ENCODE measurements at places on chromosomes 1 and 21. TPM values are rescaled to one million over a fixed set of nuclear protein-coding genes. Genes with fewer than 3 reads are reported as not detected.

GRCh38 chr1:3307359-3307758, 147.1 kb upstream of the ARHGEF16 start:
- no peak for DNase-seq

GRCh38 chr1:8598060-8598724, 219.2 kb downstream of the RERE start:
- no peak for DNase-seq

DNA sequence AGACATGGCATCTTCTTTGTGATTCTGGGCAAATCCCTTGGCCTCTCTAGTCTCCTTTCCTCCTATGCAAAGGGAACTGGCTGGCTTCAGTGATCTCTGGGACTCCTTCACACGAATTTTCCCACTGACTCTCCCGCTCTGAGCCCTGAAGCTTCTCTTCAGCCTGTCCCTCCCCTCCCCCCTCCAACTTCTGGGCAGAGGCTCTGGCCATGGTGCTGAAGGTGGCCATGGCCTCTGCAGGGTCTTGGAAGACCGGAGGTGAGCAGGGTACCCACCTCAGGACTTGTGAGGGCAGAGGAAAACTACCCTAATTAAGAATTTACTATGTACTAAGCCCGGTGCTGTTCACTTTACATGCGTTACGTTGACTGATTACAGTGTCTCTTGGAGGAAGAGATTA, 29.4 kb upstream of the POU3F1 start:
- no peak for DNase-seq

DNA sequence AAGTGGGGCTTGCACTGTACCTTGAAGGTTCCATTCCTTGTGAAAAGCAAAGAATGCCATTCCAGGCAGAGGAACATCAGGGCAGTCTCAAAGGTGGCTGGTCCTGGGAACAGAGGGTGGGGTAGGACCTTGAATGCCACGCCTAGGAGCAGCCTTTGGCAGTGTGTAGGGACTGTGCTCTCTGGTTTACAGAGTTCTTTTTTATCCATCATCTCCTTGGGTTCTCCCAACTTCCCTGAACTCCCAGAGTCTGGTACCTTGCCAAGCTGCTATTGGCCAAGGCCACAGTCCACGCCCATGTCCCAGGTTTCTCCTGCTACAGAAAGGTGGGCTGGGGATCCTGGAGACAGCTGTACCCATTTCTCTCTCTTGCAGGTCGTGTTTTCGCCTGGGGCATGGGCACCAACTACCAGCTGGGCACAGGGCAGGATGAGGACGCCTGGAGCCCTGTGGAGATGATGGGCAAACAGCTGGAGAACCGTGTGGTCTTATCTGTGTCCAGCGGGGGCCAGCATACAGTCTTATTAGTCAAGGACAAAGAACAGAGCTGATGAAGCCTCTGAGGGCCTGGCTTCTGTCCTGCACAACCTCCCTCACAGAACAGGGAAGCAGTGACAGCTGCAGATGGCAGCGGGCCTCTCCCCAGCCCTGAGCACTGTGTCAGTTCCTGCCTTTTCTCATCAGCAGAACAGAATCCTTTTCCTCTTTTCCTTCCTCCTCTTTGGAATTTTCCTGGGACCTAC, 15.3 kb upstream of the TRNAU1AP start:
- DNase-seq: no peak

DNA sequence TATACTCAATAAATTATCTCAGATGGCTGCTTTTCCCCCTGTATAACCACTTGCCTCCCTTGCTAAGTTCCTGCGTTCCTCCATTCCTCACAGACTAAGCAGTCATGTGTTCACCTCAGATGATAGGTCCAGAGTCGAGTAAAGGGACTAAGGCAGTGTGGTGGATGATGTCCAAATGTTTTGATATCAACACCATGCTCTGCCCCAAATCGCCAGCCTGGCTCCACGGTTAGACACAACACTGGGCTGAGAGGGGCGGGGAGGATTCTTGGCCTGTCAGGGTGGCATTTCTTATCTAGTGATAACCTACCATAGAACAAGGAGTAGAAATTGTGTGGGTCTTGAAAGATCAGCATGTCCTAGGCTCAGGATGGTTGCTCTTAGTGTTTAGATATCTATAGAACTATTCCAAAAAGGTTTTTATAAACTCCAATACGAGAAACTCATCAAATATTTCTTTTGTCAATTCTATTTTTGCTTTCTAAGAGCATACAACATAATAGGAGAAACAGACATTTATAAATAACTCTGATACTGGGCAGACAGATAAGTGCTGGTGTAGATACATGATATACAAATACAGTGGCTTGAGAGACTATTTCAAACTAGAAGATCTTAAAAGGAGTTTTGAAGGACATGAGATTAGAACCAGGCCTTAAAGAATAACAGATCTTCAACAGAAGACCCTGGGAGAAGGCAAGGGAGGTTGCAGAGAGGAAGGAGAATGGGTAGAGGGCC, 21.5 kb downstream of the GJA5 start:
- DNase-seq: no peak

GRCh38 chr1:101161619-101162018, 75.2 kb upstream of the S1PR1 start:
- DNase-seq: no peak

DNA sequence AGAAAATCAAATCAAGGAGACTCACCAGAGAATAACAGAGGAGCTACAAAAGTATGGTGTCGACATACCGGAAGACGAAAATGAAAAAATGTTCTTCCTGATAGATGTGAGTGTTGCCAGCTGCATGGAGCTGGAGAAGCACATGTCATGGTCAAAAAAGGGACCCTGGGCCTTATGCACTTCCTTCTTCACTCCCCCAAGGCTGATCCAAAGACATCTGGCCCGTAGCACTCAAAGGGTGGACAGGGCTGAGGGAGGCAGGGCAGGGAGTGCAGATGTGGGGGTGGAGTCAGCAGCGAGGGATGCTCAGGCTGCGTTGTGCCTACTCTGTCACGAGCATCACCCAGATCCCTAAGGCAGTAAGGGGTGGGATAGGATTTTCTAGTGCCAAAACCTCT, 19.4 kb downstream of the MX1 start:
- no peak for DNase-seq

DNA sequence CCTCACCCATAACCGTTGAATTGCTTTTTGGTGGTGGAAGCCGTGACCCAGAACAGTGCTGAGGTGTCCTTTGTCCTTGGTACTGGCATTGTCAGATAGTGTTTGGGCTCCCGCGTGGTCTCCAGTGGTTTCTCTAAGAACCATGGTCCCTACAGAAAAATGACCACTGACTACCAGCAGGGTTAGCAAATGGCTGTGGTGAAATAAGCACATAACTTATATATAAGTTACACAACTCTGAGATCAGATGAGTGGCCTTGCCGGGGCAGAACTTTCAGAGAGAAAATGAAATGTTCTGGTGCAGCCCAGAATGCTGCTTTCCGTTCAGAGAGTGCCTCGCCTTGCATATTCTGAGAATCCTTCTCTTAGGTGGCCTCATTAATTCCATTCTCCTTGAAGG, 5.0 kb downstream of the SLC37A1 start:
- DNase-seq: no peak

- no peak for DNase-seq
These were observed 46.0 kb upstream of the OLIG2 start for GRCh38 chr21:32979598-32980268.

- DNase-seq: peak; percentile 5
These were observed 35.9 kb upstream of the CCSAP start for GRCh38 chr1:229378586-229379367.

DNA sequence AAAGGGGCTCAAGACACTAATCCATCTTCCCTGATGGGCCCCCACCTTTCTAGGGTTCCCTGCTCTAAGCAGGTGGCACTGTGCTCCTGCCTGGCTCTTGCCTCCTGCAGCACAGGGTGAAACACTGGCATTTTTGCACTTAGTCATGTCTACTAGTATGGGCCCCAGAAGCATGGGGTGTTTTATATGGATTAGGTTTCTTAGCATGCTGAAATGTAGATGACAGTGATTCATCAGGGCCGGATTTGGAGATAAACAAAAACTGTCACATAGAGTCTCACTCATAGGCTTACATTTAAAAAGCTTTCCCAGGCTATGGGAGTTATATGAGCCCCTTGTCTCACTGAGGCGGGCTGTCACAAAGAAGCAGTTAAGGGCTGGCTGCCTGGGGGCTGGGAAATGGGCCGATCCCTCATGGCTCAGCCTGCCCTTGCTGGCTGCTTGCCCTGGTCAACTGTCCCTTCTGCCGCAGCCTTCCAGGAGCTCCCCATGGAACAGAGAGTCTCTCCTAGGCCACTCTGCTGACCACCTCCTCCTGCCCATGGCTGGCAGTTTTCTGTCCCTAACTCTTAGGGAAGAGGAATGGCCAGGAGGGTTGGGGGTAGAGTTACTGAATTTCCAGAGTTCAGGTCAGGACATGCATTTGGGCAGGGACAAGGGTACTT, 6.5 kb downstream of the GALNT2 start:
- no peak for DNase-seq

GRCh38 chr1:155173478-155174323, at the start of gene TRIM46:
TRIM46 (plus strand) TSS chr1:155173849; CDS start chr1:155173967, 118 bp downstream.
- DNase-seq: peak; percentile 59

DNA sequence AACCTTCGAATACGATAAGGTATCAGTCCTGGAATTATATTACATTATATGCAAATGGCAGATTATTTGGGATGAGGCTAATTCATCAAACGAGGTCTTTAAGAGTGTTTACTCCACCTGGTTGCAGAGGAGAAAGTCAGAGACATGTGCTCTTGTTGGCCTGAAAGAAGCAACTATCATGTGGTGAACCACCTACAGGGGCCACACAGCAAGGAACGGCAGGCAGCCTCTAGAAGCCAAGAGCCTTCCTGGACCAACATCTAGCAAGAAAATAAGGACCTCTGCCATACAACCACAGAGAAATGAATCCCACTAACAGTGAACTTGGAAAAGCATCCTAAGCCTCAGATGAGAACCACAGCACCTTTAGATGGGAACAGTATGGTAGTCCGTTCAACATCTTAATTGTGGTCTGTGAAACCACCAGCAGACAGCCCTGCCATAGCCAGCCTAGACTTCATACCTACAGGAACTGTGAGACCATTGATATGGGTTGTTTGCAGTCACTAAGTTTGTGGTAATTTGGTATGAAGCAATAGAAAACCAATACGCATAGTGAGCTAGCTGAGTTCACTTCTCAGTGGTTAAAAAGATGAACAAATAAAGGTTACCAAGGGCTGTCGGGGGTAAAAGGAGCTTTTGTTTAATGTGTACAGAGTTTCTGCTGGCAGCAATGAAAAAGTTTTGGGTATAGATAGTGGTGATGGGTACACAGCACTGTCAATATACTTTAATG, 345.7 kb upstream of the RUNX1 start:
- DNase-seq: no peak

The APCS gene
- not detected for total RNA-seq

The LRRC39 gene
- total RNA-seq: 1.6 TPM

The HUNK gene
- not detected for total RNA-seq

The SDHC gene
- 80.9 TPM for total RNA-seq

The LAX1 gene
- total RNA-seq: 53.0 TPM

Measured in CD4-positive, CD25-positive, alpha-beta regulatory T cell (primary cell).